ENCODE measurements at places on chromosomes 4 and X.

DNA sequence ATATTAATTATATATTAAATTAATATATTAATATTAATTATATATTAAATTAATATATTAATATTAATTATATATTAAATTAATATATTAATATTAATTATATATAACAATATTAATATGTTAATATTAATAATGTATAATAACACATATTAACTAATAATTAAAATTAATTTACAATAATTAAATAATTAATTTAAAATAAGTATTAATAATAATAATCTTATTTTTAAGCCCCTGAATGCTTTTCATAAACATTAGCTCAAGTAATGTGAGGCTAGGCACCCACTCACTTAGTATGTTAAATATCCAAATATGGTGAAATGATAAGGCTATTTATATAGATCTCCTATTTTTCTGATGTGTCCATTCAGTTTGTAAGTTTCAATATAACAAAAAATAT lies 26.9 kb downstream of the NKX6-1 start:
- DNase-seq = no peak

DNA sequence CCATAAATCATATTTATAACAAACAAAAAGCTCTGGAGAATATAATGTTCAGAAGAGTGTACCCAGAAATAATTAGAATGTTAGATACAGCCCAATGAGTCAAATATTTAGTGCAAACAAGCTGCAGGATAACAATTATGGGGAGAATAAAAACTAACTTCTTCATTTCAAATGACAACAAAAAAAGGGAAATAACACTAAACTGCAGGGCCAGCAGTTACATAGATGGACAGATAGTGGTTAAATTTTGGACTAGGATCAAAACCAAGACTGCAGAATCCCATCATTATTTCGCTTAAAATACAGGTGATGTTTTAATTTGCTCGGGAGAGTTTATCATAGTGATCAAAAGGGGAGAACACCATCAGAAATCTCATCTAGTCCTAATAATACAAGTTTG lies 617 bp upstream of the GPR34 start:
- DNase-seq = no peak

DNA sequence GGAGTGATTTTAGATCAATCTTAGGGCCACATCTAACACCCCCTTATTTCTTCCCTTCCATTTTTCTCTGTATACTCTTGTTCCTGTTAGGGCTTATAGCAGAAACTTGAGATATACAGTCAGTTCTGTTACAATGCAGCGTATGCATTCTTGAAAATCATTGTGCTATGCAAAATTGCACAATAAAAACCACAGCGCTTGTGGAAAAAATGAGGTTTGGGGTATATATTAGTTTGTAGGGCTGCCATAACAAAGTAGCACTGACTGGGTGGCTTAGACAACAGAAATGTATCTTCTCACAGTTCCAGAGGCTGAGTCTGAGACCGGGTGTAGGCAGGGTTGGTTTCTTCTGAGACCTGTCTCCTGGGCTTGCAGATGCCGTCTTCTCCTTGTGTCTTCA lies 59.0 kb downstream of the WWC2 start:
- DNase-seq = no peak

DNA sequence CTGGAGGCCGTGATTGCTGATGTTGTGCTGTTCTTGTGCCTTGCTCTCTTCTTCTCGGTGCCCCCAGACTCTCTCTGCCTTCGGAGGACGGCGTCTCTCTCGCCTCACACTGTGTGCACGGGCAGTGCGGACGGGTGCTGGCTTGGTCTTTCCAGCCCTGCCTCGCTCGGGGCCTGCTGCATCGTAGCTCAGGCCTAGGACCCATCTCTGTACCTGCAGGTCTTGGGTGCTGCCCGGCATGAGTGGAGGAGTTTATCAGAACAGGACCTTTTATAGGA lies 18.2 kb downstream of the RGS12 start:
- DNase-seq = no peak

DNA sequence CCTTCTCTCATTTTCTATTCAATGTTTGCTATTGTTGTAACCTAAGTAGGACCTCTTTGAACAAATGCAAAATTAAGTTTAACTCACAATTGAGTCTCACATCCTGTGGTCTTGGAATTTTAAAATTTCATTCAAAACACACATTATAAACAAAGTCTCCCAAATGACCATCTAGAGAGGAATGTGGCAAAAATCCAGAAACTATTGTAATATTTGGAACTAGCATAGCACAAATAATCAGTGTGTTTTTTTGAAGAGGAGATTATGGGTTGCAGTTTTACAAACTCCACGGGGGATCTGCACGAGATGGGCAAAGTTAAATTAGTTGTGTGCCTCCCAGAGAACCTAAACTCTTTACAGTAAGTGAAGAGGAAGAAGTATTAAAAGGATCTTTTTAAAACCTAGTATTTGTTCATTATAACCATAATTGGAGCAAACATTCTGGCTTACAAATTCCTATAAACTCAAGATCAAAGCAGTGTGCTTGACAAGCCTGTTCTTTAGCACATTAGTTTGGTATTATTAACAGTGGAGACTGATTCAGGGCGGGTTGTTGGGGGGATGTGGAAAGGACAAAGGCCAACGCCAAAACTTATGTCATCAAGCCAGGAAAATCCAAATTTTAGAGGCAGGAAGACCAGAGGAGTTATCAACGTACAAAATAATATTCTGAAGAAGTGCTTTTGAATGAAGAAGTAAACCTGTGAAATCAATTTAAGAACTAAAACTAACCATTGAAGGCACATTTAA lies 22.4 kb upstream of the RBPJ start:
- DNase-seq = no peak

- no peak for DNase-seq
These were observed 613.3 kb downstream of the BCOR start for GRCh38 chrX:39484159-39485068.

DNA sequence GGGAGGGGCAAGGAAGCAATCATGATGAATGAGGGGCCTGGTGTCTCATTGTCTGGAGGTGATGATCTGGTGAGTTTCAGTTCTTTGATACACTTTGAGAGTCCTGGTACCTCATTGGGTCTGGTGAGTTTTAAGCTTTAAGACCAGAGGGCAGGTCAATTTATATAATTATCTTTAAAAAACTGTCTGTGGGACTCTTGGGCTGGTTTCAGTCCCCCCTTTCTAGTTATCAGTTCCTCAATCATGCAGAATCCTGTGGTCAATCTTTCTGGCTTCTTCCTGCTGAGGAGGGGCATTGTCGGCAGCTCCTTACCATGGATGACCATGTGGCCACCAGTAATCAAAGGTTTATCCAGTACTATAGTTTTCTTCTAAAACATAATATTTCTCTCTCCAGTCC lies 789.1 kb downstream of the PCDH18 start:
- DNase-seq = no peak

Measured in posterior vena cava (tissue), 2 donors.